Thyroid gland (tissue), 4 donors: ENCODE measurements at places on chromosomes 16 and 17. TPM values are rescaled to one million over a fixed set of nuclear protein-coding genes. Genes with fewer than 3 reads are reported as not detected.

- H3K27ac ChIP-seq = no peak overlapping the region
- no peak overlapping the region for H3K4me3 ChIP-seq
- H3K27me3 ChIP-seq = no peaks in the 10 kb centered on the region
Observed at GRCh38 chr16:4868535-4868934, 21.3 kb downstream of the UBN1 start.

DNA sequence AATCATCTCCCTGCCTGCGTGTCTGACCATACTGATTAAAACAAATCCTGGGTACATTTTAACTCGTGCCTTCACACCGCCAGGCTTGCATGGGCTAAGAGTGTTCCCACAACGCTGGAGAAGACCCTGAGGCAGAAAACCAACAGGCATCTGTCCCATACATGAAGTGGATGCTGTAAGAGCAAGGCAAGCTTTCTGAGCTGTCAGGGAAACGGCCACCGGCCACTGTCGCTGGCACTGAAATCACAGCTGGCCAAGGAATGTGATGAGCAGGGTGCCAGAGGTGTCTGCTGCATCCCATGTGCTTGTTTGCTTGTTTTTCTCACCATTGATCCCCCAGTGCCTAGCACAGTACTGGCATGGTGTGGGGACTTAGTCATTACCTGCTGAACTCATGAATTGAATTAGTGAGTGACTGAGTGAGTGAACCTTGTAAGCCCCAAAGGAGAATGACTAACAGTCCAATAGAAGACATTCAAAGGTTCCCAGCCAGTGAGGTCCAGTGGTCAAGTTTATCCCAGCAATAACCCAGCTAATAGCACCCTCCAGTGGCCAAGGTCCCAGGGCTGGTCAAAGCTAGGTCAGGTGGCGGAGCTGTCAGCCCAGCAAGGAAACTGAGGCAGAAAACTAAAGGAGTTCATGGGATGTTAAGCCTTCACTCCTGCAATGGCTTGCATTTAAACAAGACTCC lies 92.7 kb upstream of the CDH5 start:
- no peaks in the 10 kb centered on the region for H3K36me3 ChIP-seq
- DNase-seq = no peak
- H3K4me1 ChIP-seq = peaks cover 3% of the 10 kb centered on the region
- no peaks in the 10 kb centered on the region for H3K27me3 ChIP-seq

DNA sequence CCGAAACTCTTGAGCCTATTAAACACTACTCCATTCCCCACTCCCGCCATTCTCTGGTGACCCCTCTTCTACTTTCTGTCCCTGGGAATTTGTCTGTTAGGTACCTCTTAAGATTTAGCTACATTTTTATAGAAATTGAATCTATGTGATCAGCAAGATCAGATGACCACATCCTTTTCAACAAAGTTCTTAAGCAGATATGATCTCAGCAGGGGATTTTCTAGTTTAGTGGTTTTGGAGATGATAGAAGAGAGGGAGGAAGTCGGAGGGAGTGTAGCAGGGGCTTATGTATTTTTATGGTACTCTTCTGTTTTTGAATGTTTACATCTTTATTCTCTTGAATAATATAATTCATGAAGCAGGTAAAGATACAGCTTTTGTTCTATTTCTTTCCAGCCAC lies 40.8 kb downstream of the RPA1 start:
- no peak overlapping the region for H3K4me3 ChIP-seq
- peaks cover 12% of the 10 kb centered on the region for H3K36me3 ChIP-seq
- DNase-seq = no peak
- no peaks in the 10 kb centered on the region for H3K4me1 ChIP-seq
- no peaks in the 10 kb centered on the region for H3K27me3 ChIP-seq
- no peak overlapping the region for H3K27ac ChIP-seq

DNA sequence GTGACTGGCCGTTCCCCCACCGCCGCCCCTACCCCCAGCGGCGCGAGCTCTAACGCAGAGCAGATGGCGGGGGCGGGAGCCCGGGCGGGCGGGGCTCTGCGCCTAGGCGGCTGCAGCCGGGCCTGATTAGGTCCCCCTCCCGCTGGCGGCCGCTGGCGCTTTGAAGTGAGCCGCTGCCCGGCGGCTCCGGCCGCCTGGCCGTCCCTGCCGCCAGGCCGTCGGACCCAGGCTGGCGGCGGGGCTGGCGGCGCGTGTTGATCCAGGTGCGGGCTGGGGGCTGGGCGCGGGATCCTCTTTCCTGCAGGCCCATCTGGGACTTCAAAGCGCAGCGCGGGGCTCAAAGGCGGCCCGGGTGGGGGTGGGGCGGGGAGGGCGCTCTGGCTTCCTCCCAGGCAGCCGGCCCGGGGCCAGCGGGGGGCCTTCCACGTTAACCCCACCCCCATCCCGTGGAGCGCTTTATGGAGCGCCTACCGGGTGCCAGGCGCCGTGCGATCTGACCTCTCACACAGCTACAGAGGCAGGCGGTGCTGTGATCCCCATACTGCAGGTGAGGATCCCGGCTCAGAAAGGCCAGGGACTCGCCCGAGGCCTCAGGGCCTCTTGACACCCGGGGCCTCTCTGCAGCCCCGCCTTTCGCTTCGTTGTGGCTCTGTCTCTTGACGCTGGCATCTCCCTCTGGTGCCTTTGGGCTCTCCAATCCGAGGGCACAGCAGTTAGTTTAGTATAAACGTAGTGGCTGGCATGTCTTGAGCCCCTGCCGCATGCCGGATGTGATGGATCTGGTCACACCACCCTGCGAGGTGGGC lies 80.0 kb upstream of the NKD1 start:
- DNase-seq = no peak
- H3K36me3 ChIP-seq = no peaks in the 10 kb centered on the region
- no peaks in the 10 kb centered on the region for H3K27me3 ChIP-seq
- peaks cover 9% of the 10 kb centered on the region for H3K4me1 ChIP-seq
- no peak overlapping the region for H3K4me3 ChIP-seq

DNA sequence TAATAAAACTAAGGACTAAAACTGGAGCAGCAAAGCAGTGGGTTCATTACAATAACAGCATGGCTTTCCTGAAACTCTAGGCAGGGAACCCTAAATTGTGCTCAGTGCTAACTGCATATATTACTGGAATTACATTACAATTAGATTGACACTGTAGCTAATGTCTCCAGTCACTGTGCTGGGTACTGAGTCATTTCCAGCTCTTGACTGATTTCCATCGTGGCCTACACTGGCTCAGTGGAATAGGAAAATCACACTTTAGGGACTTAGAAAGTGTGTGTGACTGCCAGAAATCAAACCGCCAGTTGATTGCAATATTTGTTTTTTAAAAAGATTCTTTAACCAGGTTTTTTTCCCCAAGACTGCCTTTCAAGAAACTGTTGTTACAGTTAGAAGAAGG lies 1447.4 kb upstream of the GOT2 start:
- no peaks in the 10 kb centered on the region for H3K27me3 ChIP-seq
- no peaks in the 10 kb centered on the region for H3K4me1 ChIP-seq
- no peak for DNase-seq
- no peak overlapping the region for H3K4me3 ChIP-seq
- H3K27ac ChIP-seq = no peak overlapping the region

GRCh38 chr17:30506481-30506880 lies 29.3 kb downstream of the GOSR1 start:
- no peaks in the 10 kb centered on the region for H3K27me3 ChIP-seq
- H3K4me3 ChIP-seq = no peak overlapping the region
- H3K27ac ChIP-seq = no peak overlapping the region
- peaks cover 7% of the 10 kb centered on the region for H3K36me3 ChIP-seq
- DNase-seq = no peak

DNA sequence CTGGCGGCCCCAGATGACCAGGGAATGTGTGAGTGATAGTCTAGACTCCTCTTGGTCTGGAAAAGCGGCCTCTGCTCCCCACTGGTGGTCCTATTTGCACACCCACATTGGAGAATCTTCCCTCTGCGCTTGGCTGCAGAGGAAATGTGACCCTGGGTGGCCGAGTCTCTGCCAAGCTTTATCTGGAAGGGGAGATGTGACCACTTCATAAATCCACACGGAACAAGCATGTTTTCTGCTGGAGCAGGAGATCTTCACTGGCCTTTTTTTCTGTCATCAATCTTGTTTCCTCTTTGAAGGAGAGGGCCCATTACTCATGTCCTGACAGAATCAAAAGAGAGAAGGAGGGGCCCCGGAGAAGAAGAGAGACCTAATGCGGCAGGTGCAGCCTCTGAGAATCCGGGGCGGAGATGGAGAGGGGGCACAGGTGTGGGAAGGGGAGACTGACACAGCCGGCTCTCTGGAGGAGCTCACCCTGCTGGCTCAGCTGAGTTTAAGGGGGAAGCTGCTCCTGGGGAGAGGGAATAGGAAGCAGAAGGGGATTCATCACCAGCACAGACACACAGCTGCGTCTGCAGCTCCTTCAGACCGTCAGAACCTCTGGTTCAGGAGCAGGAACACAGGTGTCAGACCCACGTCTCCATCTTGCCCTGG lies 116.3 kb downstream of the SOX9 start:
- H3K27ac ChIP-seq = no peak overlapping the region
- no peaks in the 10 kb centered on the region for H3K36me3 ChIP-seq
- no peaks in the 10 kb centered on the region for H3K27me3 ChIP-seq
- H3K4me1 ChIP-seq = no peaks in the 10 kb centered on the region
- DNase-seq = no peak

Gene NUPR1
- total RNA-seq = 921 TPM

DNA sequence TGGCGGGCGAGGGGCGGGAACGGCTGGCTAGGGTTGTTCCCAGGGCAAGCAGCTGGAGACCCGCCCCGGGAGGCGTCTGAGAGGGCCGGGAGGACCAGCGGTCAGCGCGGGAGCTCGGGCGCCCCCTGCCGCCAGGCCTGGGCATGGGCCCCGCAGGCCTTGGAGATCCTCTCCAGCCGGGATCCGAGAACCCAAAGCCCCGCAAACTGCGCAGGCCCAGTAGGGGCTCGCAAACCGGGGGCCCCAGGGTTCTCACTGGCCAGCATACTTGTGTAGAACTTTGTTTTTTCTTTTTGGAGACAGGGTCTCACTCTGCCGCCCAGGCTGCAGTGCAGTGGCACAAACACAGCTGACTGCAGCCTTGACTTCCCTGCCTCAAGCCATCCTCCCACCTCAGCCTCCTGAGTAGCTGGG lies 20.8 kb upstream of the ZNF423 start:
- H3K27ac ChIP-seq = no peak overlapping the region
- H3K27me3 ChIP-seq = no peaks in the 10 kb centered on the region
- DNase-seq = peak; percentile 69

- DNase-seq = no peak
- H3K4me1 ChIP-seq = peaks cover 14% of the 10 kb centered on the region
- no peaks in the 10 kb centered on the region for H3K36me3 ChIP-seq
Observed at GRCh38 chr17:58328195-58329034, at the start of gene TSPOAP1. TSPOAP1 (minus strand) TSS chr17:58328795; CDS start chr17:58327920, 875 bp downstream.

DNA sequence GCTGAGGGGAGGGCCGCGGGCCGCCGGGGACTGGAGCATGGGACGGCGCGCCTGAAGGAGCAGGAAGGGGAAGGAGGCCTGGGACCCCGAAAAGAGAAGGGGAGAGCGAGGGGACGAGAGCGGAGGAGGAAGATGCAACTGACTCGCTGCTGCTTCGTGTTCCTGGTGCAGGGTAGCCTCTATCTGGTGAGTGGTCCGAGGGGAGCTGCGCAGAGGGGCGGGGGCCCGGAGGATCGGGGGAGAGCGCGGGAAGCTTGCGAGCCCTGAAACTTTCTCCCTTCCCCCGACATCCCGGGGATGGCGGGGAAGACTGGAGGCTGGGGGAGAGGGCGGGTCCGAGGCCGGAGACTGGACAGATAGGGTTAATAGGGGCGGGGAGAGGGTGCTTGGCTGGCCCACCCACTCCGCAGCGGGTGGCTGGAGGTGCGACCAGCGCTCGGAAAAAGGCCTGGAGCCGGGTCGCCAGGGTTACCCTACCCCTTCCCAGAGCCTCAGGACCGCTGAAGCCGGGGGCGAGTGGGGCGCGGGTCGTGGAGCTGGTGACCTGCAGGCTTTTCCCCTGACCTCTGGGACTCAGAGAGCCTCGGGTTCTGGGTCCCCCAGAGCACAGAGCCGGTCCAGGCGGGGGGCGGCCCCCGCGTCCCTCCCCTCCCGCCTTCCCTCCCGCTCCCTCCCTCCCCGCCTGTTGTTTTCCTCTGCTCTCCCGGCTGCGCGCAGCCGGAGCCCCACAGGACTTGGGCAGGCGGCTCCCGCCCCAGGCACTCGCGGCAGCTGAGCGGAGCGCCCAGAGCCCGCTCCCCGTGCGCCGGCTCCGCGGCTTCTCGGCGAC lies 631 bp downstream of the NXPH3 start:
- peak overlapping the region; percentile 59 for H3K4me3 ChIP-seq
- peaks cover 9% of the 10 kb centered on the region for H3K4me1 ChIP-seq
- peak overlapping the region; percentile 60 for H3K27ac ChIP-seq
- no peaks in the 10 kb centered on the region for H3K27me3 ChIP-seq
- peak; percentile 36 for DNase-seq

Gene SRL
- total RNA-seq = 0.67 TPM

DNA sequence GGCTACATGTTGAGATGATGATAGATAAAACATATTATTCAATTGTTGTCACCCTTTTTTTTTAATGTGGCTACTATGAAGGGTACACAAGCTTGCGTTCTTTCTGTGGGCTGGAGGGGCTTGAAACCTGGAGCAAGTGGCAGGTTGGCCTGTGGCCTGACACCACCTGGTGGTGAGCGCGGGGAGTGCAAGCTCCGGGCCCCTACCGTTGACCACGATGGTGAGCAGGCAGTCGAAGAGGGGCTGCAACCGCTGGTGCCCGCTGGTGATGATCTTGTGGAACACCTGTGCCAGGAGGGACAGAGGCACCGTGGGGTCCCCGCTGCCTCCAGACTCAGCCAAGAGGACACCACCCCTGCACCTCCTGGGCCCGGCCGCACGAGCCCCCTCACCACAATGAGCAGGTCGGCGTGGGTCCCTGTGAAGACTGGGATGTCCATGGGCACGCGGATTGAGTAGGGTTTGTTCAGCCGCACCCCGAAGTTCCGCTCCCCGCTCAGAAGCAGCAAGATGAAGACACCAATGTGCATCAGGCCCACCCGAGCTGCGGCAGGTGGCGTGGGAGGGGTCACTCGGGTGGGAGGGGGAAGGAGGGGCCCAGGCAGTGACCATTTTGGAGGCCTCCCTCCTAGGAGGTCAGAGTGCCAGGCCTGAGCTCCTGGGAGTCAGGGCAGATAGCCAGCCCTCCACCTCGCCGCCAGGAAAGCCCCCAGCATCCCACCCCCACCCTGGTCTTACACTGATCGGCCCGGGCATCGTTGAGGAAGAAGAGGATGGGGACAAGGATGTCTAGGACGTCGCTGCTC lies 14.4 kb downstream of the HID1 start:
- no peak overlapping the region for H3K27ac ChIP-seq
- no peaks in the 10 kb centered on the region for H3K27me3 ChIP-seq
- peaks cover 3% of the 10 kb centered on the region for H3K4me1 ChIP-seq
- peak; percentile 69 for DNase-seq
- no peak overlapping the region for H3K4me3 ChIP-seq
